ENCODE measurements at places on chromosomes 3 and 15.
A peak's percentile ranks its signal among the peaks of the same experiment; 100 is the strongest.

DNA sequence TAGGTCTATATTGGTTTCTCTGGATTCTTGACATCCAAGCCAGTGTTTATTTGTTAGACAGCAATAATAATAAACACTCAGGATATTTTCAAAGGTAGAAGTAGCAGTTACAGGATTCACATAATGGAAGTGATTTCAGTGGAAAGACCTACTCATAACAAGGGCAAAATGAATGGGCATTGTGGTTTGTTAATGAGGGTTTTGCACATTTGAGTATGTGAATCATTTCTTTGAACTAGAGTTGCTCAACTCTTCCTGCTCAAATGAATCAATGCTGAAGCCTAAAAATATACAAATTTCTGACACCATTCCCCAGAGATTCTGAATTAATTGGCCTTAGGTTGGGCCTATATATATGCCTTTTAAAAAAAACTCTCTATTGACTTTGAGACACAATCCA, 4.1 kb upstream of the COL6A5 start:
- no peak for DNase-seq

GRCh38 chr3:171283183-171283847, 176.9 kb downstream of the TNIK start:
- no peak for DNase-seq

- DNase-seq: peak; percentile 90
Measured at GRCh38 chr3:120559242-120560061, 36.7 kb upstream of the NDUFB4 start.

DNA sequence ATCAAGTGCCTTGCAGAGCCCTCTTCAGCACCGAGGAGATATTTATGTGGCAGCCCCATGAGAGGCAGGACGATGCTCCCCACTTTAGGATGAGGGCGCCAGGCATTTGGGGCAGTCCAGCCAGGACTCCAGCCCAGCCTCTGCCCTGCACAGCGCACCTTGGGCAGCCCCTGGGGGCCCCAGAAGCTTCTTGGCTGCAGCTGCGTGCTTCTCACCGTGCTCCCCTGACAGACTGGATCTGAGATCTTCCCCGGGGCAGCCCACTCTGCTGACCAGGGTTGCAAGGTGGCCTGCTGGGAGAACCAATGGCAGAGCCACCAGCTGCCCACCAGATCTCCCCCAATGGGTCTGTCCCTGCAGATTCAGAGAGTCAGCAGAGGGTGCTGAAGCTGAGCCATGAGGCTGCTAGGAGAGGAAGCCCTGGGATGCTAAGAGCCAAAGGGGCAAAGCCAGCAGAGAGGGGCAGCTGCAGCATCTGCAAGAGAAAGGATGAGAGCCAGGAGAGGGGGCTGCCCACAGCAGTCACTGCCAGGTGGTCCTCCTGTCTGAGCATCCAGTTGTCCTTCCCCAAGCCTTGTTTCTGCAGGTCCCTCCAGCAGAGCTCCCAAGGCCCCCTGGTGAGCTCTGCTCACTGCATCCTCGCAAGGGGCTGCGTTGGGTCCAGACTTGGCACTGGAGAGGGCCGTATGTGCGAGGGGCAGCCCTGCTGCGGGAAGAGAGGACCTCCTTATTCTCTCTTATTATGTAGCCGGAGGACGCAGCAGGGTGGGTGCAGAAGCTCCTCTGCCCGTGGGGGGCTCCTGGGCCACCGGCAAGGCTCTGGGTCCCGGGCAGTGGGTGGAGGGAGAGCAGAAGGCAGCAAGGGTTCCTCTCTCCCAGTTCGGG, 14.7 kb upstream of the KLF13 start:
- DNase-seq: no peak

DNA sequence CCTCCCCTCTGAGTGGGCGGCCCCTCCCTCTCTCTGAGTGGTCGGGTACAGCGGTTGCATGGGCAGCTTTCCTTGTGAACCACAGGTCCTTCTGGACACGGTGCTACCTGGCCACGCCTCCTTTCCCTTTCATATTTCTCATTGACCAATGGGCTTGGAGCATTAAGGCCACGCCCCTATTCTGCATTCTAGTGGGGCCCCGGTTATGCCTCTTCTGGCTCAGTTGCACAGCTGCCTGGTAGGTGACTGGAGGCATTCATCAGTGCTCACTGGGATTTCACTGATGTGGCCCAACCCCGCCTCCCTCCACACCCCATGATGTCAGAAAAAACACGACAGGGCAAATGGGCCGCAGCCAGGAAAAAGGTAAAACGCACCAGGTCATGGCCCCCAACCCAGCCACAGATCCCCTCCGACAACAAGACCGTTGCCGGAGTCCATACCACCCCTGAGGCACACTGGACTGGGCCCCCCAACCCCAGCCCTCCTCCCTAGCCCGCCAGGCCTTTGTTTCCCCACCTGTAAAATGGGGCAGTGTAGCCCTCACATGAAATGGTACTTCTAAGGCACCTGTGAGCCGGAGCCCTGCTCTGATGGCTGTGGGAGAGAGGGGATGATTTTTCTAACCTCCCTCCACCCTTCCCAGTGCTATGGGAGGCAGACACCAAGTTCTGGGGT, 26.3 kb downstream of the NGRN start:
- DNase-seq: peak; percentile 29

DNA sequence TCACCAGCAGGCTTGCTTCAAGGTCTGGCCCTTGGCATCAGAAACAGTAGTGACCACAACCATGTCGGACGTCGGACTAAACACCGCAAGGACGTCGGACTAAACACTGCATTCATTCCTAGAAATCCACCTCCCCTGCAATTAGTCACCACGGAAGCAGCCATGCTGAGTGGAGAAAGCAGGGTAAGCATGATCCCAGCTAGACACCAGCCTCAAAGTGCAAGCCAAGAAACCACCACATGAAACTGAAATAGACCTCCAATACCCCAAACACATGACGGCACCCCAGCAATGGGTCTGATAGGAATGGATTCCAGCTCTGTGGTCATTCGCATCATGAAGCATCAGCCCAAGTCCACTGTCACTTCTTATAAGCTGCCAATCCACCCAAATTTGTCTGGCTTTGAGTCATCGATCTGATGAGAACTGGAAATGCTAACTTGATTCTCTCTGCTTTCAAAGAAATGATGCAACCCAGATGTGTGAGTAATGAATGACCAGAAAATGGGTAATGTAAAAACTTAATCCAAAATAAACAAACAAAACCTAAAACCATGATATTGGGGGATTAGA, 348.3 kb upstream of the TMCO5A start:
- DNase-seq: peak; percentile 85

- no peak for DNase-seq
Measured at GRCh38 chr3:55551644-55552043, 64.5 kb upstream of the WNT5A start.

Measured in EH (cell line).